ENCODE measurements at places on chromosomes 11 and 22.

DNA sequence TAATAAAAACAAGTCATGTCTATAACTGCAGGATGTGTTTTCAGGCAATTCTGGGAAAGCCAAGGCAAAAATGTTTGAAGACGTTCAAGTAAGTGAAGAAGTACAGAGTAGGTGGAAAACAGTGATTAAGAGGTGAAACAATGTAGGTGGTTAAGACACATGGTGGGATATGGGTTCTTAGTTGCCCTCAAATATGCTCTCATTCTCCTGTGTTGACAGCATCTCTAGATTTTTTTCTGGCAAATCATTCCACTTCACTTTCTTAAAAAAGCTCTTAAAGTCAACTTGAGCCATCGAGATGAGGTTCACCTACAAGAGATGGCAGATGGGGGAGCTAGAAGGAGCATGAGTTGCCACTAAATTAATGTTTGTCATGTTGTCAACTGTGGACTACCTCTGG lies 1041.0 kb upstream of the CNTN5 start:
- DNase-seq, result peak; percentile 65

DNA sequence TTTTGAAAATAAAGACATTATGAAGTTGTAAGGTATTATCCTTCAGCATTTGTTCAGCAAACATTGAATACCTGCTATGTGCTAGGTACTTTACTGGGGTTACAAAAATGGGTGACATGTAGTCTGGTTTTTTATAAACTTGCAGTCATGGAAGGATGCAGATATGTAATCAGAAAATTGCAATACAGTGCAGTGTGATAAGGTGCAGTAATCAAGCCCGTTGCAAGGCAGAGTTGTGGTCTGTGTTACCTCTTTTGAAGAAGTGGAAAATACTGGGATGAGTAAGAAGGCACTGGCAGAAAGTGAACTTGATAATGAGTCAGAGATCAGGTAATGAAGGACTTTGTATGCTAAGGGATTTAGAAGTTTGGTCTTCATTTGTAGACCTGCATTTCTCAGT lies 8.1 kb downstream of the FBXO7 start:
- DNase-seq, result no peak

DNA sequence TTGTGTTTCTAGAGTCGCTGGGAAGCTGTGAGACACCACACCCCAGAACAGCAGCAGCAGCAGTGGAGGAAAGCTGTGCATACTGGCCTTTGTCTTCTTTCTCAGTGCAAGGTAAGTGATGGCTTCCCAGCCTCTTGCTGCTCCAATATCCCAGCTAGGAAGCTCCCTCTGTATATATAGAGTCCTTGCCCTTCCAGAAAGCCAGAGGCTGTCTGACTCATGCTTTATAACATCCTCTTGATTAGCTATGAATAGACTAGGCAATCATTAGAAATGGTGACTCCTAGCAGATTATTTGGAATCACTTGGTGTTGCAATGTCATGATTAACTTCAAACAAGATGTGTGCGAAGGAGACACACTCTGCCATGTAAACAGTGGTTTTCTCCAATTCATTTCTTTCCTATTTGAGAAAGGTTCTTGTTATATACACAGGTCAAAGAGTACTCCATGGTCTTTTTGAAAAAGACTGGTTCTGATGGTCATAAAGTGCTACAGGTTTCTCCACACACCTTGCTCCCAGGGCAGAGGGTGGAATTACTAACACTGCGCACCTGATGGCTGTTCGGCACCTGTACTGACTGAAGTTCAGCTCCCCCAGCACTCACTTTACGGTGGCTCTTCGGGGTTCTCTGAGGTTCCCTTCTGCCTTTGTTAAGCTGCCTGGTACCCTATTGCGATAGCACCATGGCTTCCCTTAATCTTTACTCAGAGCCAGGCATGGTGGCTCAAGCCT lies at the start of gene MMP1:
TSS of gene MMP1 (minus strand) at position 149 of the 735 bp plus-strand sequence. CDS start at position 81, 68 bp downstream.
- DNase-seq, result no peak

- DNase-seq, result no peak
Observed at GRCh38 chr11:119780222-119780953, 51.4 kb upstream of the NECTIN1 start.

DNA sequence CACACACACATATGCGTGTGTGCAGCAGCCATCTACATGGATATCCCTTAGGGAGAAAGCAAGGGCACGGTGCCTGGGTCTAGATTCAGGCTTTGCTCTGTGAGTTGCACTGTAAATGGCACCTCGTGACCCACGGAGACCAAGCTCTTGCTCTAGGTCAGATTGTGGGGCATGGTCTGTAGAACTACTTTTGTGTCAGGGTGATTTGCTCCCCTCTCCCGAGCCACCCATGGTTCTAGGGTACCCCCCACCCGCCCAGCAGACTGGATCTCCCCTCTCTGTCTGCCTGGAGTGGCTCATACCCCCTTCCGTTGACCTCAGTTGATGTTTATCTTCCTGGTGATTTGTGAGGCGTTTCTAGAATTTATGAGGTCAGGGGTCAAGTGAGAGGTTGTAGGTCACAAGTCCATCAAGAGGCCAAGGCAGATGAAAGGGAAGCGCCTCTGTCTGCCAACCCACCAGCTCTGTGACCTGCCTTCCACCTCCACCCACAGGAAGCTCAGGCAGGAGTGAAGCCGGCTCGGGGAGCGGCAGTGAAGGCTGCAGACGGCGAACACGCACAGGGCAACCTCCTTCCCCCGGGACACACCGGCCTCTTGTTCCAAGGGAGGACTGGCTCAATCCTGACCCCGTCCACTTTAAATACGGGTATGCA lies 76.2 kb upstream of the TTLL12 start:
- DNase-seq, result no peak

DNA sequence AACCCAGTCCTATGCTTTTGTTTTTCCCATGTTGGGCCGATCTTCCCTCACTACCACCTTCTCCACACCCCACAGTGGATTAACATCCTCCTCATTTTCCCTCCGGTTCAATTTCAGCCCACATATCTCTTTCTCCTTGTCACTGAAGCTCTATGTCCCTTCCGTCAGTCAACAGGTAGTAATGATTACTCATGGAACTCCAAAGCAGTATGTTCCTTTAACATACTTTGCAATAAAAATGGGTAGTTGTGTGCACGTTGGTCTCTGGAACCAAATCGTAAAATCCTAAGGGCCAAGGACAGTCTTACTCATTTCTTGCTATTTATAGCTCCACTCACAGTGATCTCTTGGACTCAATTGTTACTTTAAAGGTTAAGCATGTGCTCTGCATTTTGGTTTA lies 20.2 kb downstream of the AMOTL1 start:
- DNase-seq, result peak; percentile 38

DNA sequence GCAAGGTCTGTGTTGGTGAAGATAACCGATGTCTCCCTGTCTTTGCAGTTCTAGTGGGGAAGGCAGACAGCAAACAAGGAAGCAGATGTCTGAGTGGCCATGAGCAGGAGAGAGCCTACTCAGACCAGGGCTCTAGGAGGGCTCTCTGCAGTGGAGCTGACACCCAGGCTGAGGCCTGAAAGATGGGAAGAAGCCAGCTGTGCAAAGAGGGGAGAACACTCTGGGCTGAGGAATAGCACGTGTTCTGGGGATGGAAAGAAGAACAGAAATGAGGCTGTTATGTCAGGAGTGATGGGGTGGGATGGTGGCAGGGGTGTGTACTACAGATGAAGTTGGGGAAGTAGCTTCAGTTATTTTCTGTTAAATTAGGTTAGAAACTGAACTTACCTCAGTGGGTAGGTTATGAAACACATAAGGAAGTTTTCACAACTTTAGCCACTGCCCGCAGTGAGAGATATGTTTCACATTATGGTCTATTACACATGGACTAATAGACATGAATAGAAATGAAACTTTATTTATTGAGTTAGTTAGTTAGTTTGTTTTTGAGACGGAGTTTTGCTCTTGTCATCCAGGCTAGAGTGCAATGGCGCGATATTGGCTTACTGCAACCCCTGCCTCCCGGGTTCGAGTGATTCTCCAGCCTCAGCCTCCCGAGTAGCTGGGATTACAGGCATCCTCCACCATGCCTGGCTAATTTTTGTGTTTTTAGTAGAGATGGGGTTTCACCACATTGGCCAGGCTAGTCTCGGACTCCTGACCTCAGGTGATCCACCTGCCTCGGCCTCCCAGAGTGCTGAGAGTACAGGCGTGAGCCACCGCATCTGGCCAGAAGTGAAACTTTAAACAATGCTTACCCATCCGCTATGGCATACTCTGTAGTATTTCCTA lies 7.8 kb downstream of the DCPS start:
- DNase-seq, result no peak

DNA sequence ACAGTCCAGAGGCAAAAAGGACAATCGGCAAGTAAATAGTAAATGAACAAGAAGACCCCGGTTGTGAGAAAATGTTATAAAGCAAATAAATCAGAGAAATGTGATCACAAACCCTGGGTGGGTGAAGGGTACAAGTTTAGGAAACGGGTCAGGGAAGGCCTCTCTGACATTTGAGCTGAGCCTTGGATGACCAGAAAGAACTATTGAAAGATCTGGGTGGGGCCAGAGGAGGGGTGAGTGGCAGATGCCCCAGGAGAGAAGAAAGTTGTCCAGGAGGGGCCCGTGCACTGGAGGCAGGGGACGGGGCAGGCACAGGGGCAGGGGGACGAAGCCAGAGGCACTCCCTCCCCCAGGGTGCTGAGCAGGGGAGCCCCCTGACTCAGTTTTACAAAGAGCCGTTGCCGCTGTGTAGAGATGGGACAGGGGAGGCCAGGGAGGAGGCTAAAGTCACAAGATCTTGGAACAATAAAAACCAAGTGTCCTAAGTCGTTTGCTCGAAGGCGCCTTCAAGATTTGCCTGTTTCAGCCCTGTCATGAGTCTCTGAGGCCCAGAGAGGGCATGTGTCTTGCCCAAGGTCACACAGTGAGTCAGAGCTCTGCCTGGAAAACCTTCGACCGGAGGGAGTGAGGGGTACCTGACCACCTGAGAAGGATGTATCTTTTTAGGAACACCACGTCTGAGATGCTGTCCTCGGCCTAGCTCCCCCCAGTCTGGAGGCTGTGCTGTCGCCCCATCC lies 10.8 kb upstream of the PDGFB start:
- DNase-seq, result no peak

DNA sequence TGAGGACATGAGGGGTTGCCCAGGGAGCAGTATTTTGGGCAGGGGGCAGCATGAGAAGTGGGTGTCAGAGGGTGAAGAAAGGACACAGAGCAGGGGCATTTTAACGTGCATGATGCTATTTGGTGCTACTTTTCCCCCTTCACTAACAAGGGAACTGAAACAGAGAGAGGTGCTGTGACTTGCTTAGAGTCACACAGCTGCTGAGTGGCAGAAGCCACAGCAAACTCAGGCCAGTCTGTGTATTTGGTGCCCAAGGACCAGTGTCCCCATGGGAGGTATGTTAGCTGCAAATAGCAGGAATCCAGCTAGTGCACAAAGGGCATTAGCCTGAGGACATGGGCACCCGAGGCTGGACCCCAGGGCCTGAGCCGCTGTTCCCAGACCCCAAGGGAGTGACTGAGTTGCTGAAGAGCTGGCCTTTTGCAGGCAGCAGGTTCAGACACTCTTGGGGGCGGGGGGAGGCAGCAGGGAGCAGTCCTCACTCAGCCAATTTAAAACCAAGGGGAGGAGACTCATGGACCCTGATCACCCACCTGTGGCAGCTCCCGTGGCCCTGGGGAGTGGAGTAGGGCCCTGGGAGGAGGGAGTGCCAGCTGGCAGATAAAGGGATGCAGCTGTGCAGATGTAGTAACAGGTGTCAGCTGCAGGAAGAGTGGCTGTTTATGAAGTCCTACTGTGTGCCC lies 14.6 kb downstream of the PARVG start:
- no peak for DNase-seq

GRCh38 chr11:70860888-70861287 lies 391.5 kb downstream of the SHANK2 start:
- no peak for DNase-seq

DNA sequence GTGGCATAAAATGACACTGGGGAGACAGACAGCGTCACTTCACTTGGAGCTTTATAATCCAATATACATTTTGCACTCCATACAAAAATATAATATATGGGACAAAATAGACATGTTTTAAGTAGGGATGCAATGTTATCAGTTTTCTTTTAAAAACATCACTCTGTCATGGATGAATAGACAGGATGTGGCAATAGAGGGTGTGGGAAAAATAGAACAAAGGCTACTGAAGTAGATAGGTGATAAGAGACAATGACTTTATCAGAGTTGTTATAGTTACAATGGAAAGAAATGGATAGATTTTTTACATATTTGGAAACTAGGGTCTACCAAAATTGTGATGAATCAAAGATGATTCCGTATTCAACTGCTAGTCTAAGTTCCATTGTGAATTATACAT lies 13.1 kb upstream of the NOX4 start:
- no peak for DNase-seq

DNA sequence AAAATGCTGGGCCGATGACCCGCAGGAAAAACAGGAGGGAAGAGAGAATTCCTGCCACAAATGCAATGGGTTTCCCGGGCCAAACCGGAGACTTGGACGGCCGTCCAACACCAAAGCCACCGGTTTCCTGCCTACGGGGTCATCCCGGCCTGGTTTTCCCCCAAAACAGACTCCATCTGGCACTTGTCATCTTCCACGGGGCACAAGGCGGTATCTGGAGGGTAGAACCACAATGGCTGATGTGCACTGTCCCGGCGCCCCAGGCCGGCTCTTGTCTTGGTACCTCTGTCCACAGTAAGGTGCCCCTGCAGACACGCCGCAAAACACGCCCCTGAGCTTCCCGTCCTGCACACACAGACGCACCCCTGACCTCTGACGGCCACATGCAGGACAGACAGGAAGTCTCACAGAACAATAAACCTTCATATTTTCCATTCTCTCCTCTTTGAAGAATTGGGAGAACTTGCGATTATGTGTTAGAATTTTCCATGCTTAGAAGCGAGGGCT lies 20.1 kb downstream of the CELSR1 start:
- no peak for DNase-seq

DNA sequence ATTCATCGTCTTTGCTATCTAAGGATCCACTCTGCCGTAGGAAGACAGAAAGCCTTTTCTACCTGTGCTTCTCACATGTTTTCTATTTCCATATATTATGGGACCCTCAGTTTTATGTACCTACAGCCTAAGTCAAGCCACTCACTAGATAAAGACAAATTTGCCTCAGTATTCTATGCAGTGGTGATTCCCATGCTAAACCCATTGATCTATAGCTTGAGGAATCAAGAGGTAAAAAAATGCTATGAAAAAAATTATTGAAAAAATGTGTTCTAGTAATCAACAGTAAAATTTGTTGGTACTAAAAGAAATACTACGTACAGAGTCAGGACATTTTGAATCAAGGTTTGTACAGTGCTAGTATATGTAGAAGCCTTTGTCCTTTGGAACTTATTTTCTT lies 18.1 kb upstream of the OR5AL1 start:
- DNase-seq, result no peak

DNA sequence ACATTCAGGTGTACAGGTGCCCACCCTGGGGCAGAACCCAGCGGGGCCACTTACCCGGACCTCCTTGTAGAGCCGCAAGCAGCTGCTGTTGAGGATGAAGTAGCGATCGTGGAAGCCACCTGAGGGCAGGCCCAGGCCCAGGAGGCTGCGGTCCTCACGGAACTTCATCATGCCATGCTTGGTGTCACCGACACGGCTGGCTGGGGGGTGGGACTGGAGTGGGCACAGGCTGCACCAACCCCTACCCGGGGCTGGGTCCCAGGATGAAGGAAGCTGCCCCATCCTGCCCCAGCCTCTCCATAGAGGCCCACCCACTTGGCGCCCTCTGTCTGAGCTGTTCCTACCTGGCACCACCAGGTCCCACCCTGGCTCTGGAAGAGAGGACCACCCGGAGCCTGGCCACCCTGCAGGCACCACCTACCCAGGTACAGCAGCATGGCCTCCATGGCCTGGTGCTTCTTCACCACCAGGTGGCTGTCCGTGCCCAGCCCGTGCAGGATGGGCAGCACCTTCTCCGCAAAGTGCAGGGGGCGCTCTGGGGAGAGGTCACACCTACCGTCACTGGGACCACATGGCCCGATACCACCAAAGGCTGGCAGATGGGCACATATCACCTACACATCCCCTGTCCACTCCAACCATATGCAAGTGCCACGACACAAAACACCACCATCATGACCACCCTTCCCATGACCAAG lies 19.2 kb upstream of the PDE2A start:
- no peak for DNase-seq
